ENCODE measurements at places on chromosomes 7 and 10. TPM values are rescaled to one million over a fixed set of nuclear protein-coding genes. Genes with fewer than 3 reads are reported as not detected.

DNA sequence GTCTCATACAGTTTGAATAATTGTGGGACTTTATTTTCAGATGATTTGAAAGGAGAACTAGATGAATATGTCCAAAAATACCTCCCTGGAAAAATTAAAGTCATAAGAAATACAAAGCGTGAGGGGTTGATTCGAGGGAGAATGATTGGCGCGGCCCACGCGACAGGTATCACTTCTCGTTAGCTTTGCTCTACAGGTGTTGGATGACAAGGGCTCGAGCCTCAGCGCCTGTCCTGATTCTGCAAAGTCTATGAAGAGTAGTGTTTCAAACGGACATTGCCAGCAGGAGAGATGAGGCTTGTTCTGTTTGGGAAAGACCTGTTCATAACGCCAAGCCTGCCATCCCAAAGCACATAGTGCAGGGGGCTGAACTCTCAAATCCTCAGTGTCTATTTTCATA is 79.7 kb downstream of the GALNT11 start:
- DNase-seq, result no peak

ZNF853 gene
- total RNA-seq, result 0.48 TPM

DNA sequence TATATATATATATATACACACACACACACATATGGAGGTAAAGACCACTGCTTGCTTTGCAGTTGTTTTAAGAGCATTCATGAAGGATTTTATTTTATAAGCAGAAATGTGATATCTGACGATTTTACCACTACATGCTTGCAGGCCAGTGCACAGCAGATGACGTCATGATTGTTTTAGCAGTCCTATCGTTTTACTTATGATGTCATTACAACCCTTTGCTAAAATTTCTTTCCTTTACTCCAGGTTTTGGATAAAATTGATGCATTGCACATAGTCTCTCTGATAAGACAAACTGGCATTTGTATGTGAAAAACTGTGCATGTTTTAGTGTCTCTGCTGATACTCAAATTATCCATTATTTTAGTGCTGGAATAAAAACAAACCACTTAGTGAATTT is 9.2 kb downstream of the EGFR start:
- DNase-seq, result no peak

OPN1SW gene
- total RNA-seq, result not detected

DNA sequence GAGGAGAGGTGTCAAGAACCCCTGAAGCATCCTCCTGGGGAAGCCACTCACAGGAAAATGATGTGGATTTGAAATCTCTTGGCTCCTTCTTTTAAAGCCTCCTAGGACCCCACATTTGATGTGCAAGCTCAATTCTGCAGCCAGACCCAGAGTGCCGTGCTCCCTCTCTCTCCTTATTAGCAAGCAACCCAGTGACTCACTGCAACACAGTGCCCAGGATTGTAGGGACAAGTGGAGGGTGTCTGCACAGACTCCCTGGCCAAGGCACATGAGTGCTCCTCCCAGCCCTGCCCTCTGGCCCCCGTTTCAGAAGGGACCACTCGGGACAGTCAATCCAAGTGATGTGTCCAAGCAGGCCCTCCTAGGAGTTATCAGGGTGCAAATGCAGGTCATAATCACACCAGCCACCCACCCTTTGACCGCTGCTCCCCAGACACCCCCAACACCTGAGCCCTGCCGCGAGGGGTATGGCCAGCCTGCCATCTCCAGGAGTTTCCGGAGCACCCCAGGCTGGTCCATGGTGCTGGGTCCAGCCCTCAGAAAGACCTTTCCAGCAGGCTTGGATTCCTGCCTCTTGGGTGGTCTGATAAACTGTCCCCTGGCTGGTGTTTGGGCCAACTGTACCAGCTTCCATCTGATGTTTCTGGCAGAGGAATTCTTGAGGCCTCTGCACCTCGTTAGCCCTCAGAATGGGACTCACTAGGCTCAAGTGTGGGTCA is 54.5 kb upstream of the CXCL12 start:
- DNase-seq, result no peak

All from OCI-LY7 (cell line).